ENCODE measurements at places on chromosomes 7 and 10.

- DNase-seq, result no peak
Observed at GRCh38 chr7:95367606-95368005, 28.6 kb downstream of the PON3 start.

GRCh38 chr7:42833411-42833810, 78.5 kb downstream of the C7orf25 start:
- no peak for DNase-seq

- no peak for DNase-seq
Observed at GRCh38 chr10:13383399-13383761, 35.3 kb upstream of the SEPHS1 start.

DNA sequence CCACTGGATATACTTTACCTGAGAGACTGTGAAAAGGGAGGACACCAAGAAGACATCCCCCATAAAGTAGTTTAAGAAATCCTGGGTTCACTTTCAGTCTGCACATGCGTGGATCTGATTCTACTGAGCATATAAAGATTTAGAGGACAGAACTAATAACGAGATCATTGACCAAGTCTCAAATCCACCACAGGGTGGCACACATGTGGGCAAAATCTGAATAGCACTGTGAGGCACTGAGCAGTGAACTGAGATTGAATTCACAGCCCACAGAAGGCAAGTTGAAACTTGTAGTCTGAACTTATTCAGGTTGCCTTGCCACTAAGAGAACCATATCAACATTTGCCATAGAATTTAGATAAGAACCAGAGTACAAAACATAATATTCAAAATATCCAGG, 818.6 kb downstream of the GRID1 start:
- no peak for DNase-seq

- no peak for DNase-seq
Observed at GRCh38 chr7:143321734-143322133, 5.8 kb downstream of the CLCN1 start.

DNA sequence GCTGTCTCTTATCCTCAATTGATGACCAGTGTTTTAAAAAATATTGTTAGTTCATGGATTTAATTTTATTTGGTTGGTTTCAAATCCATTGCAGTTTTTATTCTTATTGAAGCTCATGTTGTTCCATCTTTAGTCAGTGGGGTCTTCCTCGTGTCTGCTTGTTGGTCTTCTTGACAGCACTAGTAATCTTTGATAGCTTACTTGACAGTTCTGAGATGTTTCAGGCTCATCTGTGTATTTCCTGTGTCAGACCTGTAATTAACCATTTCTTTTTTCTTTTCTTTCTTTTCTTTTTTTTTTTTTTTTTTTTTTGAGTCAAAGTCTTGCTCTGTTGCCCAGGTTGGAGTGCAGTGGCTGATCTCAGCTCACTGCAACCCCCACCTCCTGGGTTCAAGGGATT, 28.2 kb downstream of the SLK start:
- DNase-seq, result no peak

DNA sequence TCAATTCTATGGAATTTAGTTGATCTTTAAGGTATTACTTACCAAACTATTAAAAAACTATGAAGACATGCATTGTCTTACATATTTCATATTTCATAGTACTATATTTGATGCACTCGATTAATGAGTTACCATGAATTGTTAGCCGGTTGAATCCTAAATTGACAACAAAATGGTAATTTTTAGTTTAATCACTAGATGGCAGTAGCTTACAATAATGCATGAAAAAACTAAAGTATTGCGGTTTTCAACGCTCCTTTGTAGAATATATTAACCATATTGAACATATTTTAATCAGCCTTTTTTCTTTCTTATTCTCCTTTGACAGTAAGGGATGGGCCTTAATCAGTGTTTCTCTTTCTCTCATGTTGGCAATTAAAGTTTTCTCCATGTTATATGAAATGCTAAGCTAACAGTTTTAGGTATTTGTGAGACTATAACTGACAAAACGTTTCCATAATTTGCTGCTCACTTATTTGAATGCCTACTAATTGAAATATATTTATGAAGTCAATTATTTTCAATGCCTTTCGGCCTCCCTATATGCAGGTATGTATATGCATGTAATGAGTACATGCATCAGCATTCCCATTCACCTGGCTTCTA, 48.5 kb upstream of the ARL4A start:
- DNase-seq, result no peak

DNA sequence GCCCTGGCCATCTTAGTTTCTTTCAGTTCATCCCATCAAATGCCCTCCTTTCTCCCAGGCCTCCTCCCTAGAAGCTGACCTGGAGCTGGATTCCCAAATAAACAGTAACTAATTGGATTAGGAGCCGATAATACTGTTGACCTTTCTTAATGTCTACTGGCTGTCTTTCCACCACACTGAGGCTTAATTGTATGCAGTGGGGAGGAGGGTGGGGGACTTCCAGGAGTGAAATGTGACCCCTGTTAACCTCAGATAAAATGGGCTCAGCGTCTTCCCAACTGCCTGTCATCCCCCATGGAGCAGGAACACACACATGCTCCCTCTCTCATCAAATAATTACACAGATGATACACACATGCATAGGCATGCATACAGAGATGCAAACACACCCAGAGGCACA, 53.7 kb upstream of the LBX1 start:
- DNase-seq, result no peak

- DNase-seq, result no peak
Observed at GRCh38 chr10:102804382-102805055, 32.7 kb downstream of the CYP17A1 start.

- no peak for DNase-seq
Observed at GRCh38 chr7:158276414-158277218, 311.0 kb downstream of the PTPRN2 start.

- DNase-seq, result no peak
Observed at GRCh38 chr10:102400076-102400475, 4.6 kb downstream of the NFKB2 start.

- peak; percentile 71 for DNase-seq
Observed at GRCh38 chr10:62779487-62780248, 24.9 kb upstream of the ADO start.

- no peak for DNase-seq
Observed at GRCh38 chr7:5226921-5227785, 37.1 kb downstream of the WIPI2 start.

- no peak for DNase-seq
Observed at GRCh38 chr7:9240001-9240400, 806.6 kb downstream of the NXPH1 start.

DNA sequence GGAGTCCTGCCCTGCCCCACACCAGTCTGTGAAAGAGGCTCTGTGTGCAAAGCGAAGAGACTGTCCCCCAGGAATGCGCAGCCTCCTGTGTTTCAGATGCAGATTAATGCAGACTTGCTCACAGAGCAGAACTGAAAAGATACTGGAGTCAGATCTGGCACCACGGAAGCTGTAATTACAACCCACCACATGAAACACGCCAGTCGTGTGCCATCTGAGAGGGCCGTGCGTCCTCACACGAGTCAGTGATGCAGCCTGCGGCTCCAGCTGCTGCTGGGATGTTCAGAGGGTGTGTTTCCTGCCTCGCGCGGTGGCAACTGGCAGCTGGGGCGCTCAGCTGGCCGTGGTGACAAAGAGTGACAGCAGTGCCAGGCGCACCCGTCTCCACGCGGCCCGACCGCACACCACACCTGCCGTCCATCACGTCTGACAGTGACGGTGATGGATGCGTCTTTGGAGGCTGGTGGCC, 50.0 kb downstream of the NKX6-2 start:
- no peak for DNase-seq

GRCh38 chr10:90871279-90871765, 452 bp upstream of the RPP30 start:
- DNase-seq, result no peak

GRCh38 chr7:12993025-12993424, 305.6 kb downstream of the ARL4A start:
- no peak for DNase-seq

Measured in stimulated activated CD8-positive, alpha-beta memory T cell treated with anti-CD3 and anti-CD28 coated beads, Interleukin-7, amount 100 ng/mL, for 24 hours (primary cell).